CD4-positive, alpha-beta T cell (primary cell): ENCODE measurements at places on chromosomes 5 and 9.

DNA sequence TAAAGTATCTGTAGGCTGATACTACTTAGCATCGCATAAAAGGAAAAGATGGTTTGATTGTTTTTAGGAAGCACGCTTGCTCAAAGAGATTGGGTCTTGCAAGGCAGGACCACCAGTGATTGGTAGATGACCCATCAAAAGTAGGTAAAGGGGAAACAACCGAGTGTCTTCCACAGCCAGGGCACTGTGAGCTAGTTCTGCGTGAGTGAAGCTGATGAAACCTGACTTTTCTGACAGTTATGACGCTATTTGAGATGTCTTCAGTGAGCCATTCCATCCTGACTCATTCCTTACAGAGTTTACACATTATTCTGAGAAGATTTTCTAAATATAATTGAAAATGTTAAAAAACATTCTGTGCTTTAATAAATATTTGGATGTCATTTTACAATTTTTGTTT lies 49.7 kb downstream of the BASP1 start:
- DNase-seq, result no peak

- no peak for DNase-seq
Measured at GRCh38 chr9:135596211-135596610, 34.7 kb downstream of the PAEP start.

DNA sequence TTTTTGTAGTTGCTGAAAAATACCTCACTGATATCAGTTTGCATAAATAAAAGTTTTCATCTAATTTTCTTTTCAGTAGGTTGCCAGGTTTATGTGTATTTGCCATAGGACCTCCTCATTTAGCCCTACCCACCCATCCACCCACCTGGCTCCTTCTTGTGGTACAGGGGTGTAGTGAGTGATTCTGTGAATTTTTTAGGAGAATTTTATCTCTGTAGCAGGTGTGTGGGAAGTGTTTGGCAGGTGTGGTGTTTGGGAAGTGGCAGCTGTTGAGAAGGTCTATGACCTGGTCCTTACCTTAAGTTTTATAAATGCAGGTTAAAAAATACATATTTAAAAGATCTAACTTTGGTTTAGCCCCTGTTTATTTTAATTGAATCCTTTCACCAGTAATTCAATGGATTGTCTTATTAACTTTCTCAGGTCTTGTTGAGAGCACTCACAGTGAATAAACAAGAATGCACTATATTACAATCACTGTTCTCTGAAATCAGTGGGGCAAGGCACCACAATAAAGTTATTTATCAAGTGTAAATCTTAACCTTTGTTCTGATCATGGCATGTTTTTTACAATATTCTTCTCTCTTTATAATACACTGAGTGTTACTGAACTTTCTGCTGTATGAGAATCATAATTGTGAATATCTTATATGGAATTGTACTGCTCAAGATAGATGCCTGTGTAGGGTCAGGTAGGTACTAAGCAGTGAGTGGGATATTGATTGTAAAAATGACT lies 189.1 kb downstream of the WDR70 start:
- DNase-seq, result no peak

- DNase-seq, result no peak
Measured at GRCh38 chr9:128696923-128697707, 5.2 kb upstream of the PKN3 start.

- DNase-seq, result no peak
Measured at GRCh38 chr9:83198371-83198770, 135.4 kb upstream of the RASEF start.

GRCh38 chr5:1545126-1545804 lies 21.5 kb upstream of the LPCAT1 start:
- DNase-seq, result no peak
